ENCODE measurements at places on chromosomes 6 and 20.
A peak's percentile ranks its signal among the peaks of the same experiment; 100 is the strongest.

DNA sequence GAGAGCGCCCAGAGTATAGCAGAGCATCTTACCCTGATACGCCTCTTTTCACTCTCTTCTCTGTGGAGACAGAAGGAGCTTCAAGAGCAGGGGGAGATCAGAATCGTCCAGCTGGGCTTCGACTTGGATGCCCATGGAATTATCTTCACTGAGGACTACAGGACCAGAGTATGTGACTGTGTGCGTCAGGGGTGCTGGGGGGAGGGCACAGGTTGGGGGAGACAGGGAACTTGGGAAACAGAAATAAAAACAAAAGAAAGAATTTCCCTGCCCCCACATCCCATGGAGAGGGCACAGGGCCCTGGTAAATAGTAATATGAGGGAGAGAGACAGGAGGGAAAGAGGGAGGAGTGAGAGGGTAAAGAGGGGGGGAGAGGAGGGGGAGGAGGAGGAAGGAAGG lies 3.0 kb upstream of the C4A start:
- no peak for DNase-seq

GRCh38 chr6:47097092-47097945 lies 55.2 kb upstream of the ADGRF1 start:
- DNase-seq: peak; percentile 54

- no peak for DNase-seq
These were observed 6.1 kb downstream of the SIRPG start for GRCh38 chr20:1651268-1652058.

DNA sequence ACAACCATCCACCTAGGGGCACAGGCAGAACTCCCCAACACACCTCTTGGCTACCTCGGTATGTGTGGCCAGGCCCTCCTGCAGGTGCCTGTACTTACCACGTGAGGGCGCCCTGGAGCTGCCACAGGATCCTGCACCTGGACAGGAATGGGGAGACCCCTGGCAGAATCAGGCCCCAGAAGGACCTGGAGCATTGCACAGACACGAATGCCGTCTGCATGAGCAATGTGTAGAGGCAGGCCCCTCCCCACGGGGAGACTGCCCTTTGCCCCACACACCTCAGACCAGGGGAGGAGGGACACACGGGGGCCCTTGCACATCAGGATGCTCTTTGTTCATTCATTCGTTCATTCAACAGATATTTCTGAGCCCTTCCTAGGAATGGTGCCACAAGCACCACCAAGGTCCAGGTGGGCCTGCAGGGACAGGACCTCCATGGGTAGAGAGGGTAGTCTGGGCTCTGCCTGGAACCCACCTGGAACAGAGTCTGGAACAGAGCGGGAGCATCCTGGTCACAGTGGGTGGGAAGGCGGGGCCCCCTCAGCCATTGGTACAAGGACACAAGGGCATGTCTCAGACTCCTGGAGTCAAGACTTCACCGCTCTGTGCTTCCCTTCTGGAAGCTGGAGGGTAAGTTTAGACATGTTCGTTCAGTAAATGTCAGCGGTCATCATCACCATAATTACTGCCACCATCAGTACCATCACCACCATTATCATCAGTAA lies 32.3 kb downstream of the YTHDF1 start:
- no peak for DNase-seq

DNA sequence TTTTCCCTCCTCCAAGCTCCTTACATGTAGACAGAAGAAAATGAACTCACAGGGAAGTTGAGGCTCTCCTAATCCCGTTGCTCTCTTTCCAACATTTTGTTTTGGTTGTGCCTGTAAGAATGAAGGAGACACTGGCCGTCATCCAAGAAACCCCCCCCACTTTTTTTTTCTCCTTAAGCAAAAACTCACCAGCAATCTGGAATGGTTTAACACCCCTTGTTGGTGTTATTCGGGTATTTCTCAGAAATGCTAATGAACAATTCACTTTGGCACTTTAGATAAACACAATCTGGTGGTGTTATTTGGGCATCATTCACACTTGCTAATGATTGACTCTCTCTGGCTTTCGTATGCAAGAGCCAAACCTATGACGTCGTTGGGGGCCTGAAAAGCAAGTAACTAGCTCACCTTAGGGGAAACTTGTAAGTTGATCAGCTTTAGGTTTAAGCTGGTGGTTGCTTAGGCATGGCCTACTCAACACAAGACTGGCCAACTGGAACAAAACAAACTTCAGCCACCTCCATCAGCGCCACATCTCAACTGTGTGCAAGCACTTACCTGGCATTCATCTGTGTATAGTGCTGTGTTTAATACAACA lies 24.3 kb upstream of the OLIG3 start:
- DNase-seq: no peak

- DNase-seq: no peak
These were observed 7.3 kb upstream of the CBFA2T2 start for GRCh38 chr20:33482581-33482980.

DNA sequence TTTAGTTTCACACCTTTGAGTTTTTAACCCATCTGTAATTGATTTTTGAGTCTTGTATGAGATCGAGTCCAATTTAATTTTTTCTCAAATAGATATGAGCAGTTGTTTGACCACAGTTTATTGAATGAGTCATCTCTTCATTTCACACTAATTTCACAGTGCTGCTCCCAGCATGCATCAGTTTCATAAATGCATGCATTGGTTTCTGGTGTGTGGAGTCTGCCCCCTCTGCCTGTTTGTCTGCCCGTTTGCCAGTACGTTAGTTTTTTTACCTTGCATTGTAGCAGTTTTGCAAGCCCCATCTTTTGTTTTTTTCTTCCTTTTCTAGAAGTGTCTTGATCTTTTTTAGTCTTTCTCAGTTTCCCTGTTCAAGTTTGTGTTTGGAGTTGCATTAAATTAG lies 11.9 kb downstream of the SLX4IP start:
- peak; percentile 35 for DNase-seq

DNA sequence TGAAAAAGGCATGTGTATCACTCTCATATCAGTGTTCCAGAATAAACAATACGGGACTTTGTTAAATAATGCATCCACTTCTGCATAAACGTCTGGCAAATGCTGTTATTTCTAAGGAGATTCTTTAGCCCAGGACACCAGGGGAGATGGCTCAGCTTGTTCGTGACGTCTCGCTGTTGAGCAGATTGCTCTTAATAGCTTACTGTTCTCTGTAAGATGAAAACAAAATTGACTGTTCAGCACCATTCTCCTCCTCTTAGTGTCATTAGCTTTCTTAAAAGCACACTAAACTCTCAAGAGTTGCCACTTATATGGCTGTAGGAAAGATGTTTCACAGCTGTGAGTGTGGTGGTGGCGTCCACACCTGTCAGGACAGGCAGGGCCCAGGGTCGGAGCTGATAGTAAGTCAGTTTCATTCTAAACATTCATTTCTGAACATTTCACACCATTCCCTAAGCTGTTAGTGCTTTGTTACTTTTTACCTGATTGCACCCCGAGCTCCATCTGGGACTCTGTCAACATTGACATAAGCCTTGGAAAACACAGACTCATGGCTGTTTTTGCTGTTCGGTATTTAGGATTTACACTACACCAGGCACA lies 132.1 kb downstream of the ZDHHC14 start:
- DNase-seq: no peak

- DNase-seq: no peak
These were observed 3.5 kb downstream of the C20orf204 start for GRCh38 chr20:64039293-64040160.

DNA sequence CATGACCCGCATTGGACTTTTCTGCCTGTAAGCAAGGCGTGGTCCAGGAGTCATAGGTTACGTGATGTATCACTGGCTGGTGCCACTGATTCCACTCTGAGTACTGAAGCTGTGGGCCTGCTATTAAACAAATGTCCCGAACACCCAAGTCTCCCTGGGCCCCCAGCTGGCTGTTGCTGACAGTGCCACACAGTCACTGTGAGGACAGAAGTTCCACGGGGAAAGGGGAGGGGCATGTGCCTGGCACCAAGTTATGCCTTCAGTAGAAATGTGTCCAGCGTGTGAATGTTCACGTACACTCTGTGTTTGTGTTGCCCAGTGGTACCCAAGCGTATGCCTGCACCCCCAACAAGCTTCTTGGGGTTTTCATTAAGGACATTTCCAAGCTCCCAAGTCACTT lies 171.4 kb upstream of the QKI start:
- no peak for DNase-seq

DNA sequence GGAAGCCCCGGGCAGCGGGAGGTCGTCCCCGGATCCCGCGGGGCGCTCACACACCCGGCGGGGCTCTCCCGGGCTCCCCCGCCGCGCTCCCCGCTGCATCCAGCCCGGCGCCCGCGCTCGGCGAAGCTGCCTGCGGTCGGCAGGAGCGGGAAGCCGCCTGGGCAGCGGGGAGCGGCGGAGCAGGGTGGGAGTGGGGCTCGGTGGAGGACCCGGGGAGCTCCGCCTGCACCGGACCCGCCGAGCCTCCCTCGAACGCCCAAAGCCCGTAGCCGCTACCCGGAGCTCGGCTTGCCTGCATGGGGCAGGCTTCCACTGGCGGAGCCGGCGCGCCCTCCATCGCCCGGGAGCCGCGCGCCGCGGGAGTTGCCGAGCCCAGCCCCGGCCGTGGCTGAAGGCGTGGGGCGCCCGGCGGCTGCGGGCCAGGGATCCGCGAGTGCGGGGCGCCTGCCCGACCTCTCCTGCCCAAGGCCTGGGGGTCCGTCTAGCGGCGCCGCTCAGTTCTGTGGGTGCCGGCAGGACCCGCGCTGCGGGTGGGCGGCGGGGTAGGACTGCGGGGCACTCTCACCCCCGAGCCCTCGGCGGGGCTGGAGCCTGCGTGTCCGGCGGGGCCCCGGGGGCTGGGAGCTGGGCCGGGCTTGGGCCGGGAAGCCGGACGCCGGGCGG lies 671 bp downstream of the CDH4 start:
- DNase-seq: no peak

GRCh38 chr20:25507385-25508082 lies 77.8 kb downstream of the NINL start:
- DNase-seq: no peak

- no peak for DNase-seq
These were observed 10.5 kb downstream of the C6orf136 start for GRCh38 chr6:30657454-30657853.

GRCh38 chr20:9839626-9840025 lies 750 bp upstream of the PAK5 start:
- no peak for DNase-seq

DNA sequence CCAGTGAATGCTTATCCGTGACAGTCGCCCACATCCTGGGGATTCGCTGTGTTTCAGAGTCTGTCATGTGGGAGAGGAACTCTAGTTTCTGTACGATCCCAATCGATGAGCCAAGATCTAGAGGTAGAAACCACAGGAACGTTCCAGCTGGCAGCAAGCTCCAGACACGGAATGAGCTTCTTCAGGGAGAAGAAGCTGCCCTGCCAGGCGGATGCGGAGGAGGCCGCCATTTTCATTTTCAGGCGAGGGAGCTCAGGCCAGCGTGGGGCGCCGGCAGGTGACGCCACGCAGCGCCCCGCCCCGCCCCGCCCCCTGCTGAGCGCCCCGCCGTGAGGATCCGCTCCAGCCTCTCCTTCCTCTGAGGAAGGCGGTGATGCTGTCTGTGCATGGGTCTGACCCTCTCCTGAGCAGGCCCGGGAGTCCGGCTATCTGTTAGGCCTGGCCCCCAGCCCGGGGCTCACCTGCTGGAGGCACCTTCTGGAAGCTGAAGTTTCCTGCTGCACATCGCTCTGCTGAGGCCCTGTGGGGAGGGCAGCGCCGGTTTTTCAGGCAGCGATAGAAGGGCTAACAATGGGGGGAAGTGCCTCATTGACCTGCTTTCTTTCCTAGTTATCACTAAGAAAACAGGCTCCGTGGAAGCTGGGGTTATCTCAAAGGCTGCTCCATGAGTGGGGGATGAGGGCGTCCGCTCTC lies 147.5 kb downstream of the ERMARD start:
- DNase-seq: no peak

- no peak for DNase-seq
These were observed 132.5 kb downstream of the OLIG3 start for GRCh38 chr6:137361701-137362100.

DNA sequence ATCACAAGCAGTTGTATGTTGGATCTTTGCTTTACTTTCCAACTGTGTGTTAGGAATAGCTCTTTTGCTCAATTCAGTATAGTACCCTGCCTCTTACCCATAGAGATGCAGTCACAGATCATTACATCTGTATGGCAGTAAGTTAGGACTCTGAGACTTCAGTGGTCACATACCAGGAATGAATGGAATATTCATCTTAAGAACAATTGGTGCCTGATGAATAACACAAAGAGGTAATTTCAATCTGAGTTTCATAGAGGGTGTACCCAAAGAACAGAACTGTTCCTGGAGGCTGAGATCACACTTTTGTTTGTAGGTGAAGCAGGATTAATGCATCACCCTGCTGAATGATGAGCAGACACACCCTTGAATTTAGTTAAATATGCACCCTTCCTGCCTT lies 28.7 kb upstream of the KIF13A start:
- no peak for DNase-seq

GRCh38 chr20:45342855-45343531 lies 5.2 kb downstream of the SDC4 start:
- DNase-seq: no peak

DNA sequence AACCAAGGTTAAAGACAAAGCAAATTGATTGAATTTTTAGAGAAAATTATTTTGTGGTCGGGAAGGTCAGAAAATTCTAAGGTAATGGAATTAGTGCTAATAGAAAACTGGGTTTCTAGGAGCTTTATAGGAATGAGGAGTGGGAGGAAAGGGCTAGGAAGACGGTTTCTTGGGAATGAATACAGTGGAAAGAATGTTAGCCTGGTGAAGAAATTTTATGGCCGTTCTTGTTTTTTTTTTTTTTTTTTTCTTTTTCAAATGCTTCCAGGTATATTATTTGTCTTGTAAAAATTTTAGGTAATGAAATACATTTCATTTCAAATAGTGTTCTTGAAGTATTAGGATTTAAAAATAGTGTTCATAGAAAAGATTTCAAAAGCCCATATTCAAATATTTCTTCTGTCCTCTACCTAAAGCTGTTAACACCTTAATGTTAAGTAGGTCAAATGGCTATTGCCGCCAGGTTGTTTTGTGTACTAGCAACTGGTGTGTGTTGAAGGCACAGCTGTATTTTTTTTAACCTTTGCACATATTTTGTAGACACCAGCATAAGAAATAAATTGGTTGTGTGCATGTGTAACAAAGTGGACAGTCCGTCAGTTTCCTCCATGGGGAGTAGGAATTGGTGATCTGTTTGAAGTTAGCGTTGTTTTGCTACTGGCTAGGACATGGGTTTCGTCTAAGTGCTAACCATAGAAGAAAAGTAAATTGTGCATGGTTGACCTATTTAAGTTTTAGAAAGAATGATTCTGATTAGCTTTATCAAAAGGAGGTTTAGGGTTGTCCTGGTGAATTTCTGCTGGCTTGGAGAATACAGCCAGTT lies 32.3 kb downstream of the AFDN start:
- no peak for DNase-seq

DNA sequence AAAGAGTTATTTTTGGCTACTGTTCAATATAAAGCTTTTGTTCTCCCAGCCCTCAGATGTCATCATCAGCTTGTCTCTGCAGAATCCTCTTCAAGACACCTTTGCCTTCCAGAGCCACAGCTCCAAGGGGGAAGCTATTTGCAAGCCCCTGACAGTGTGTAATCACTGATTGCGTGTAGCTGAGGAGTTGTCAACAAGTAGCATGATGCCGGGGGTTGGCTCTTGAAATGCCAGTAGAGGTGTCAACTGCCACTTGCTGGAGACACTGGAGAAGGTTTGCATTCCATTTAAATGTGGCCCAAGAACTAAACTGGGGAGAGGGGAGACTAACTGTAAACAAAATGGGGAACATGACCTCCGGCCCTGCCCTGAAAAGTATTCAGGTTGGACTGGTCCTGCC lies 44.3 kb upstream of the PDYN start:
- DNase-seq: no peak

All from NCI-H1436 treated with DMSO at 0.1 percent for 48 hours (cell line).